ENCODE measurements at places on chromosomes 3 and 15.

DNA sequence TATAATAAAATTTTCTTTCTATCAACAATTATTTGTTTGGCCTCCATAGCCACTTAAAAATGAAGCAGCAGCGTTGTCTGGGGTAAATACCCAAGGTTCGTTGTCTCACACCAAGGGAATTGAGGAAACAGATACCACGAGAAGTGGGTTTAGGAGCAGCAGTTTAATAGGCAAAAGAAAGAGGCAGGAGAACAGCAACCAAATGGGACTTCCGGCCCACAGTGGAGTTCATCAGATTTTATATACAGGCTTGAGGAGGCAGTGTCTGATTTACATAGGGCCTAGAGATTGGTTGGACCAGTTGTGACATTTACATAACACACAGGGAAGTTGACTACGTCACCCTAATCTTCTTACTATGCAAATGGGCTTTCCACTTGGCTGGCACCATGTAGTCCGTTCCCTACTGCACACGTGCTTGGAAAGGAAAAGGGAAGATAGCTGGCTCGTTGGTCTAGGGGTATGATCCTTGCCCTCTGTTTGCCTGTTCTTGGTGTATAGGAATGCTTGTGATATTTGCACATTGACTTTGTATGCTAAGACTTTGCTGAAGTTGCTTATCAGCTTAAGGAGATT is 61.5 kb upstream of the SETMAR start:
- DNase-seq: no peak

DNA sequence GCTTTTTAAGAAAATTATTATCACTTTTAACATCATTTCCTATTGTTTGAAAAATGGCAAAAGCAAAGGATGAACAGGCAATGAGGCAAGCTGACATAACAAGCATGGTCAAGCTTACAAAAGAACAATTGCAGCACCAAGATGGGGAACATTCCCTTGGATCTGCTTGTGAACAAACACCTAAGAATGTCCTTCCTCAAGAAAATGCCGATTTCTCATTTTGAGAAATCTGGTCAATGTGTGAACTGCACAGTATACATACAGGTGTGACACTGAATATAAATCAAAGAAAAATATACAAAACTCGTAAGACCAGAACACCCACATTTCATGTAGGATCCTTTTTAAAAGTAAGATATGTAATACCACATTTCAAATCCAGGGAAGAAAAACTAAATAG is 58.9 kb downstream of the LRRFIP2 start:
- no peak for DNase-seq

DNA sequence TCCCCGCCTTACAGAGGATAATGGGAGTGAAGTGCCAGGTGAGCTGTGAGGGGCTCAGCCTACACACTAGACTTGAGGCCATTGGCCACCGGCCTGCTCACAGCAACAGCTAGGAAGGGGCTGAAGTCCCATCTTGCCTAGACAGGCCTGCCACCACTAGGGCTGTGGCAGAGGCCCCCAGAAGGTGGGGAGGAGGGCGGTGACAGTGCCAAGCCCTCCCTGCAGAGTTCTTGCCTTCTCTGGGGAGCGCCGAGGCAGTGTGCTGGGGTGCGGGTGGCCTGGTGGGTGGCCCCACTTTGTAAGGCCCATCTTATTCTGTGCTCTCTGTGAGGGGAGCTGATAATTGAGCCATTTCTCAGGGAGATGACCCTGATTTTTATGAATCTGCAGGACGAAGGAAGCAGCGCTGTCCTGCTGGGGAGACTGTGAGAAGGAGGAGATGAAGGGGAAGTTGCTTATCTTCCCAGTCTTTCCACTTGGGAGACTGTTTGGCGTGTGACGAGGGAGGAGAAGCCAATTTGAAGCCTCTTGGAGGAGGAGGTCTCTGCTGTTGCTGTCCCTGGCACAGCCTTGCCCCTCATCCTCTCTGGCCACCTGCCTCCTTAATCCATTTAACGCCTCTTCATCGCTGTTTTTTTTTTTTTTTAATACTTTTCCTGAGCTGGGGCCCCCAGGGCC is 104.3 kb downstream of the LINGO1 start:
- no peak for DNase-seq

DNA sequence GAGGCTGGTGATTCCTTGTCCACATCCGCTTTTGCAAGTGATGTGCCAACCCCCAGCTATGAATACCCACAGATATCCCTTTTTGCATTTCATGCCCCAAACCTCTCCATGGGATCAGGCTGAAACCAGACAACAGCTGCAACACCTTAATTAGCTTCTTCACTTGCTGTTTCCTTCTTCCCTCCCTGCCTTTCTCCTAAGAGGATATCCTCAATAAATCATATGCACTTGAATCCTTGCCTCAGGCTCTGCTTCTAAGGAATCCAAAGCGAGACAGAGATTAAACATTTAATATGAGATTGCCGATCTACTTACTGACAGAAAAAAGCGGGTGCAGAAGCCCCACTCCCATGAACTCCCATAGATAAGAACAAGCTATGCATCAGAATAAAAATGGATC is 138.1 kb downstream of the CNTN6 start:
- no peak for DNase-seq

DNA sequence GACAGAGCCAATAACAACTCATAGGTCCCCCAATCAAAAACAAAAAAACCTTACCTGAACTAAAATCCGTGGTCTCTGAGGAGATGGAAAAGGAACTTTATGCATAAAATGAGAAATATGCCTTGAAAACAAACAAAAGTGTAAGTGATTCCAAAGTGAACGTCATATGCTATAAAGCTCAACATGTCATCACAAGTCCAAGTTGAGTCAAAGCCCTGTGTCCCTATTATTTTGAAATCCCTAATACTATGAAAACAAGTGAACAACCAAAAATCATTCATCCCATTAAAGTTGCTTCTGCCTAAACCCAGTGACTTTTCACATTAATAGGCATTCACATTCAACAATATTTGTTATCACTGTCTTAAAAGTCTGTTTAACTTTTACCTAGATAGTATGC is 59.4 kb downstream of the DENND4A start:
- no peak for DNase-seq

GRCh38 chr3:129543999-129544398 is 1.0 kb downstream of the H1-8 start:
- no peak for DNase-seq

GRCh38 chr3:179868715-179869114 is 168.0 kb downstream of the PEX5L start:
- DNase-seq: no peak

- DNase-seq: no peak
These were observed 9.2 kb downstream of the EID1 start for GRCh38 chr15:48887144-48887543.

DNA sequence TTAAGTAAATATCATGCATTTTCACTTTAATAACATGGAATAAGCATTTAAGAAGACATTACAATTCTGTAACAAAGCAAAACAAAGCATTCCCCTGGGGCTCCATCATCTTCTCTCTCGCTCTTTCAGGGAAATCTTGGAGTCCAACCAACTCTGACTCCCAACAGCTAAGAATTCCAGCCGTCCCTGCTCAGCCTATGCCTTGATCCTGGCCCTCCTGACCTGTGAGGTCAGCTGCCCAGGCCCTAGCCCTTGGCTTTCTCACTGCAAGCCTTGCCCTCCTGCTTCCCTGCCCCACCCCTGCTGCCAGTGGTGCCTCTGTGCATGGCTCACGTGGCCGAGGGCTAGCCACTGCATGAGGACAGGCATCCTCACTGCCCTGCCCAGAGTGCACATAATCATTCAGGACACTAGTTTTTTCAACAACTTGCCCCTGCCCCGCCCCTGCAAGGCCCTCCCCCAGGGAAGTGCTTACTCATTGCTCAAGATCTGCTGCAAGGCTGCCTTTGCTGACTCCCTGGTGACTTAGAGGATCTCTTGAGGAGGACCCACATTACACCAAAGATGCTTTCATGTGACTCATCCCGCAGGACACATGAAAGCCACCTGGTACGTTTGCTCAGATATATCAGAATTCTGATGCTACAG is 37.6 kb downstream of the MTMR10 start:
- no peak for DNase-seq

DNA sequence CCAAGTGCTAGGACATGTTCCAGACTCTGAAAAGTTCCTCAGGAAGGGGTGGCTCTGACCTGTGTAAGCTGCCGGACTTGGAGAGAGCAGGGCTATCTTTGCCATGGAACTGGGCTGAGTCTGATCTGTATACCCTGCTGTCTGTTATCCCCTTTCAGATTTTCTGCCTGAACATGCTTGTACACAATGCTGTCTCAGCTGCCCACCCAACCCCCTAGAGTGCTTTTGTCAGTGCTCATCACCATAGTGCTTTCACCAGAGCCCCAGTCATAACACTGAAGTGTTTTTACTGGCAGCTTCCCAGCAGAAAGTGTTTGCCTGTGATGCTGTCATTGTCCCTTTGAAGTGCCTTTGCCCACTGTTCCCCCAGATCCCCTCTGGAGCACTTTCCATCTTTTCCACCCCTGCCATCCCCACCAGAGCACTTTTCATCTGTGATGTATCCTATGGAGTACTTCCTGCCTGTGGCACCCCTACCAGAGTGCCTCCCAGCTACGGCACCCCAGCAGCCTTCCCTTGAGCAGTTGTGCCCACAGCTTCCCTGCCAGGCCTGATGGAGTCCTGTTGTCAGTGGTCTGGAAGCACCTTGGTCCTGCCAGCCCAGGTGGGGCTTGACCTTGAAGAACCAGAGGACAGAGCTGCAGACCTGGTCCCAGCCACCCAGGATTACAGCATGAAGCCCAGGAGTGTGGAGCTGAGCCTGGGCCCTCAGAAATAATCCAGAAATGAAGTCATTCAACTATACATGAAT is 397.7 kb downstream of the DIPK2A start:
- DNase-seq: no peak

DNA sequence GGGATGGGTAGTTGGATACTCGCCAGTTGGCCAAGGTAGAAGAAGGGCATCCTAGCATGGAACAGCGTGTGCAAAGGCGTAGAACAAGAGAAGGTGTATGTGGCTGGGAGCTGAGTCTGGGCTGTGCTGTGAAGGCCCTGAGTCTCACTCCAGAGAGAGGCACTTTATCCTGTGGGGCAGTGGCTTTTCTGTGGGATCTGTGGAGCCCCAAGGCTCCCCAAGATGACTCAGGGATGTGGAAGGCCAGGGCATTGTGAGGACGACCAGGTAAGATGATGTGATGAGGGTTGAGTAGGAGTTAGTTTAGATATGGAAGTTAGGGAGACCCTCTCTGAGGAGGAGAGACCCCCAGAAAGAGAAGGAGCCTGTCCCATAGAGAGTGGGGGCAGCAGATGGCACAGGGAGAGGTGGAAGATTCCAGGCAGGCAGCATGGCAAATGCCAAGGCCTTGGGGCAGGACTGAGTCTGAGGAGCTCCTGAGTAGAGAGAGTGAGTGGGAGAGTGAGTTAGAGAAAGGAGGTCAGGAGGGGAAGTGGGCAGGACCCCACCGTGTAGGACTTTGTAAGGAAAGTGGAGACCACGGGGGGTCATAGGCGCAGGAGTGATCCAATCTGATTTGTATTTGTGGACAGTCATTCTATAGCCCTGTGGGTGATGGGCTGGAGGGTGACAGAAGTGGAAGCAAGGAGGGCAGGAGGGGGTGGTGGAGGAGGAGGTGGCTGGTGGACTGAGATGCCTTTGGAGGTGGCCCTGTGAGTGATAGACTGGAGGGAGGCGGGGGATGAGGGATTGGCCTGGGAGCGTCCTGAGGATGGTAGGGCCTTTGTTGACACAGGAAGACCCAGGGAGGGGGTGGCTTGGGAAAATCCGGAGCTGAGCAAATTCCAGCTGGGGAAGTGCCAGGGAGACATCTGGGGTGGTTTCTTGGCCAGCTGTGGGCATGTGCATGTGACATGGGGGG is 50.3 kb downstream of the FBLN2 start:
- DNase-seq: no peak

GRCh38 chr3:66502245-66502874 is 1.5 kb upstream of the LRIG1 start:
- no peak for DNase-seq

GRCh38 chr3:53187430-53187829 is 26.4 kb downstream of the PRKCD start:
- DNase-seq: no peak

GRCh38 chr3:150232992-150233451 is 175.1 kb upstream of the TSC22D2 start:
- DNase-seq: no peak

- DNase-seq: no peak
These were observed 279.8 kb upstream of the ARRDC4 start for GRCh38 chr15:97680606-97681220.

DNA sequence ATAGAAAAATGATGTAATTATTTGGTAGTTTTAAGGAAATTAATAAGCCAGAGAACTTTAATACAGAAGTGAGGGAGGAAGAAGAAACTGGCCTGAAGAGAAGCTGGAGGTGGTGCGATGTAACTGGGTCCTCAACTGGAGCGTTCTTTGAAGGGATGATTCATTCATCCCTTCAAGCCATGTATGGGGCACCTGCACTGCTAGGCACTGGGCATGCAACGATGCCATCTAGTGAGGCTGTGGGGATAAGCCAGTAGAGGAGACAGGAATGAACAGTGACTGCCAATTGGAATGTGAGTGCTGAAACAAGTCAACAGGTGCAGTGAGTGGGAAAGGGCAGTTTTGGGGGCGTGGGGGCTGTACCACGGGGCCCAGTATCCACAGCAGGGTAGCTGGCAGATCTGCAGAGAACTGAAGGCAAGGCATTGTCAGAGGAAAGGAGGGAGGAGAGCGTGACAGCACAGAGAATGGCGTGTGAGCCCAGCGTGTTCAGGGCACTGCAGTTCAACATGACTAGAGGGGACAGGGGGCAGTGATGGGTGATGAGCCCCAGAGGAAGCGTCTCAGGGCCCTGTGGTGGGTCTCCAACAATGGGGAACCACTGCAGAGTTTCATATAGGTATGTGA is 3.8 kb upstream of the KIF23 start:
- no peak for DNase-seq

DNA sequence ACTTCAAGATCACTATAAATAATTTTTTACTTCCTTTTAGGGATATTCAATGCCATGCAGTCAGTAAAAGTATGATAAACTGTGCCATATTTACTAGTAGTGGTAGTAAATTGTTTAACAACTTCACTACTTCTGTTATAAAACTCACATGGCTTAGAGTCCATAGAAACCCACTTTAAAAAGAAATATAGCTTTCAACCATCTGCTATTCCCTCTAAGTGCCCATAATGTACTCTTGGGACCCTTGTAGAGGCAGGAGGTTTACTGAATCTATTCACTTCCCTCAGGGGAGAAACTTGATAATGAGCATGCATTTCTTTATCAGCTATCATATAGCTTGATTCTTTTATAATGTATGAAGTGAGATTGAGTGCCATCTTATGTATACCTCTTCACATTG is 1448.4 kb upstream of the ALCAM start:
- no peak for DNase-seq

GRCh38 chr3:76615719-76616118 is 424.2 kb upstream of the ROBO2 start:
- DNase-seq: no peak

DNA sequence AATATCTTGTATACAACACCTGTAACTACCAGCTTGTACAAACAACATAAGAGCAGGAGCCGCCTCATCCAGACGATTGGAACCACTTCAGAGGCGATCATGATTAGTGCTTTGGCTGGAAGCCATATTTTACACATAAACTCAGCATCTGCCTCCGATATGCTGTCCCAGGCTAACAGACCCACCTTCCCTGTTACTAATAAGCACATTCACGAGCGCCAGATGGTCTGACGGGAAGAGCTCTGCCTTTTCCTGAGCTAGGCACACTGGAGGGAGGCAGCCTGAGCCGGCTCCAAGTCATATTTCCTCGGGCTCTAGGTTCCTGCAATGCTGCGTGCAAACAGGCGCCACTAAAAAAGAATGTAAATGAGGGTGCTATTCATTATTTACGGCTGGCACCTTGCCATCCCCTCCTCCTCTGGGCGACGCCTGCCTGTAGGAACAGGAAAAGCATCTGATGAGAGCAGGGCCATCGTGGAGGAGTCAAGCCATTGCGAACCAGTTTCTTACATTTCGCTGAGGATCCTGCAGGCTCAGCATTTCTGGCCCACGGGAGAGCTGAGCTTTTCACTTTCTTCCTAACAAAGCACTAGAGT is 98.2 kb downstream of the ANXA2 start:
- DNase-seq: no peak
